ENCODE measurements at places on chromosomes 16 and 17. TPM values are rescaled to one million over a fixed set of nuclear protein-coding genes. Genes with fewer than 3 reads are reported as not detected.

GRCh38 chr17:8859027-8859803 lies 8.3 kb downstream of the PIK3R6 start:
- DNase-seq: no peak

DNA sequence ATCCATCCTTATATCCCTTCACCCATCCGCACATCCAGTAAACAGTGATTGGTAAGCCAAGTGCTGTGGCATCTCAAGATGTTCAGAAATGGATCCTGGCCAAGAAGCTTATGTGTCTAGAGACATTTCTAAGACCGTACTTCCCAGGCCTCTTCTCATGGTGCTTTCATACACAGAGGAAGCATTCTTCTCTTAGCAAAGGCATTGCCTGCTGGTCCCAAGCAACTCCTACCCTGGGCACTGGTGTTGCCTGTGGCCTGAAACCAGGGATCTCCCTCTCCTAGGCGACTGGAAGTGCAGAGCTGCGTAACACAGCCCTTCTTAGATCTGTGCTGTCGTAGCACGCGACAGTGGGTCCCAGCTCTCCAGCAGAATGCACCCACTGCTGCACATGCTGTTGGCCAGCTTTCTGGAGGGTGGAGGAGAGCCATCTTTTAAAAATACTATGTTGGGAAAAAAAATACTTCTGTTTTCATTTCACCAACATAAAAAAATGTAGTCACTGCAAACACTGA lies 182.9 kb downstream of the CCDC182 start:
- no peak for DNase-seq

CHD9NB gene
- 1.1 TPM for polyA plus RNA-seq

- DNase-seq: no peak
Observed at GRCh38 chr17:1612400-1612799, 16.2 kb downstream of the SLC43A2 start.

KRTAP3-2 gene
- not detected for polyA plus RNA-seq

GRCh38 chr17:46191322-46192188 lies 1.7 kb downstream of the KANSL1 start:
- peak; percentile 78 for DNase-seq

- DNase-seq: no peak
Observed at GRCh38 chr16:81424771-81425170, 19.8 kb upstream of the CMIP start.

DHRS11 gene
- 11.0 TPM for polyA plus RNA-seq

CA4 gene
- 0.87 TPM for polyA plus RNA-seq

- no peak for DNase-seq
Observed at GRCh38 chr17:16005636-16006035, 6.0 kb downstream of the TTC19 start.

- DNase-seq: peak; percentile 48
Observed at GRCh38 chr17:37570527-37571093, 38.6 kb downstream of the SYNRG start.

SOST gene
- not detected for polyA plus RNA-seq

DNA sequence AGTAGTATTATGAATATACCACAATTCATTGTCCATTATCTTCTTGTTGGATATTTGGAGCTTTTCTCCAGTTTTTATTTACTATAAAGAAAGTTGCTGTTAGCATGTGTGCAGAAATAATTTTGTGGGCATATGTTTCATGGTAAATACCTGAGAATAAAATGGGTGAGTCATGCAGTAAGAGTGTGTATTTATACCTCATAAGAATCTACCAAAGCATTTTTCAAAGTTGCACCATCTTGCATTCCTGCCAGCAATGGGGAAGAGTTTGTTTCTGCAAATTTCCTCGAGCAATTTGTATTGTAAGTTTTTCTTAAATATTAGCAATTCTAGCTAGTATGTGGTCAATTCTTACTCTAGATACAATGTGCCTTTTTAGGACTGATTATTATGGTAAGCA lies 7.9 kb upstream of the MON1B start:
- no peak for DNase-seq

GRCh38 chr17:77364381-77364911 lies 223.7 kb downstream of the SEC14L1 start:
- no peak for DNase-seq

- DNase-seq: no peak
Observed at GRCh38 chr17:34071886-34072420, 183.1 kb upstream of the CCL2 start.

DNA sequence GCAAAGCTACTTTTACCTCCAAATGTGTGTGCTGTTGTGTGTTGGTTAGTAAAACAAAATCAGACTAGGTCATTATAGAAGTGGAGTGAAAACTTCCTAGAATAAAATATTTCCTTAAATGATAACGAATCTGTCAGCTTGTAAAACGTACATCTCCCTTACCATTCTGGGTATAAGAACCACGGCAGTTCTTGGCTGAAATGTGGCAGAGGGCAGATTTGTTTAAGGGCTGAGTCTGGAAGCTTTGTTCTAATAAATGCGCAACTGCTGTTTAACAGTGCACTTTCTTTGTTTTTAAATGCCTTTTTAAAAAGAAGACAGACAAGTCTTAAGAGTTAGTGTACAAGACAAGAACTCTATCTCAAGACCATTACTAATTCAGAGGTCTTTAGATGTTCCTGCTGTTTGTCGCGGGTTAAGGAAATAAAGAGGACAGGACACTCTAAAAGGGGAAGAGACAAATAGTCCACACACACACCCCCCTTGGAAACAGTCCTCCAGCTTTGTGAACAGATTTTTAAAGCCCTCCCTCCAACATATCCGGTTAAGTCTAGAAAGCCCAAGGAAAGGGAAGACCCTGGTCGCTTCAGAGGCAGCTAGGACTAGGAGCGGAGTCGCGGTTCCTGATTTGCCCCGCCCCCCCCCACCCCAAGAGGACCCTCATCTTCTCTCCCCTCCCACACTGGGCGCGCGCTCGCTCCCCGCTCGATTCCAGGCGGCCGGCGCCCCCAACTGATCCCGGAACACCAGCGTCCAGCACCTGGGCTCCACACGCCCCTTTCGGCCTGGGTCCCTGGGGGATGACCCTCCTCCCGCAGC lies 658 bp downstream of the SYNRG start:
- DNase-seq: peak; percentile 26

- DNase-seq: no peak
Observed at GRCh38 chr16:50408001-50408561, 39.3 kb upstream of the BRD7 start.

CLEC19A gene
- polyA plus RNA-seq: not detected

BICDL2 gene
- 29.0 TPM for polyA plus RNA-seq

KCNJ18 gene
- not detected for polyA plus RNA-seq

DNA sequence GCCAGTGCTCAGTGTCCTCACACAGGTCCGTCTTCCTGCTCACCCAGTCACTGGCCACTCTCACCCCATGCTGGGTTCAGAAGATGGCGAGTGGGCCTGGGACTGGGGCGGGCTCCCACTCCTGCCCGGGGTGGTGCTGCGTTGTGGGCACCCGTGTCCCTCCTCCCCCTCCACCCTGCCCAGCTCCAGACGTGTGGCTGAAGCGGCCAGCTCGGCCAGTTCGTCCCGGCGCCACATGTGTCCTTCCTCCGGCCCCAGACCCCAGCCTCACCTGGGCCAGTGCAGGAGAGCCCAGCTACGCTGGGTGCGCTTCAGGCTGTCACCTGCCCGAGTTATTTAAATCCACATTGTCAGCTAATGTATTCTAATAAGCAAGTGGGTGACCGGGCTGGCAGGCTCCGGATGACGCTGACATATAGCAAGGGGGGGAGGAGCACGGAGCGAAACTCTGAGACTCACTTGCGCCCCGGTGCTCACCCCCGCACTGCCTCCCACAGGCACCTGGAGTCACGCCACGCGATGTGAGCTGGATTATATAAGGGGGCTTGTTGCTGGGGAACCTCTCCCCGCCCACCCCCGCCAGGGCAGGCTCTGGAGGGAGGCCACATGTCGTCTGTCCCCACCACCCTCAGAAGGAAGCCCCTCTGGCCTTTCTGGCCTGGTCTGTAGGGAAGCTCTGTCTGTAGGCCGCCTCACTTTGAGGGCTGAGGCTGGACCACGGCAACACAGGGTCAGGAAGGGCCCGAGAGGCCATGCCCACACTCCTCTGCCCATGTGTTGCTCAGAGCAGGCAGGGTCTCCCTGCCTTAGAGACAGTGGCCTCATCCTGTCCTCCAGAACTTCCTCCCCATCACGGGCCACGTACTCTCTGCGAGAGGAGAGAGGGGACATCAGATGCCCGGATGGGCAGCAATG lies 7.1 kb upstream of the BAIAP2 start:
- DNase-seq: peak; percentile 62

SCARF1 gene
- 2.0 TPM for polyA plus RNA-seq

CCT6B gene
- polyA plus RNA-seq: 1.5 TPM

- DNase-seq: no peak
Observed at GRCh38 chr17:80503921-80504320, 27.5 kb upstream of the NPTX1 start.

DNA sequence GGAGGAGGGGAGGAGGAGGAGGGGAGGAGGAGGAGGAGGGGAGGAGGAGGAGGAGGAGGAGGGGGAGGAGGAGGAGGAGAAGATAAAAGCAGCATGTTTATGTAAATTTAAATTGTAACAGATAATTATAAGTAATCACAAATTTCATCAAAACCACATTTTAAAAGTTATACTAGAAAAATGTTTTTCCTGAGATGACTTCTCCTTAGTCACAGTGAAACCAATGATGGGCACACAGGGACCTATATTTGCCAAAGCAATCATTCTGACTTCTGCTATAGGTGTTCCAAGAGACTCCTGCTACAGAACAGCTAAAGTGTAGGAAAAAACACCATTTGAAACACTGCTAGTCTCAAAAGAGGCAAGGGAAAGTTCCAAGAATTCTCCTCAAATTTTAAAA lies 66.4 kb downstream of the CEP95 start:
- DNase-seq: no peak

- no peak for DNase-seq
Observed at GRCh38 chr16:55825115-55825728, 7.7 kb downstream of the CES1 start.

LAT gene
- 8.4 TPM for polyA plus RNA-seq

SSTR5 gene
- not detected for polyA plus RNA-seq

MYH11 gene
- polyA plus RNA-seq: 44.0 TPM

GRCh38 chr16:24552705-24553246 lies 13.4 kb downstream of the RBBP6 start:
- DNase-seq: no peak
